Activated CD4-positive, alpha-beta T cell treated with anti-CD3 and anti-CD28 coated beads for 36 hours (primary cell): ENCODE measurements at places on chromosomes 1 and 21.
A peak's percentile ranks its signal among the peaks of the same experiment; 100 is the strongest.

DNA sequence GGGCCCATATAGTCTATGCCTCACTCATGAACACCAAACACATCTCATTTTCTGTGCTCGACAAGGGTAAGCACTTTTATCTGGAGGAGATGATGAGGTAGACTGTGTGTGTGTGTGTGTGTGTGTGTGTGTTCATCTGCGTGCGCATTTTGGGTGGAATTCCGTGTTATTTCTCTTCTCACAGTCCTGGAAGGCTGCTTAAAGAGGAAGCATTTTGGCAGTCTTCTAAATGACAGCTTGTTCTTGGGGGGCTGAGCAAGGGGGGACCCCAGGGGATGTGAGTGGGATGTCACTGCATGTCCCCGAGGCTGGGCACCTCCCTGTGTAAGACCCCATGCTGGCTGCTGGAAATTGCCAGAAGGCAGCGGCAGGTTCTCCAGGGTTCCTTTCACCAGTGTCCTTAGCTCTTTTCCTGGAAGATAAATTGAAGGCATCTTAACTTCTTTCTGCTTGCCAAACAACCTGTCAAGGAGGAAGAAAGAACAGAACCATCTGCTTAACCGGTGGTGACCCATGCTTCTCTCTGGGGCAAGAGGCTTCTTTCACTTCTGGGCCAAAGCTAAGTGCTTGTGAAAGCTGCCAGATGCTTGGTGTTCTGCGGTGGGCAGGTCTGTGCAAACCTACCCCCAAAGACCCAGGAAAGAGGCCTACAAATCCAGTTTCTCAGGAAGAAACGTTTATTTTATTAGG is 9.9 kb upstream of the RD3 start:
- H3K36me3 ChIP-seq, result no peaks in the 10 kb centered on the region
- DNase-seq, result no peak
- H3K27ac ChIP-seq, result no peak overlapping the region
- no peak overlapping the region for H3K4me3 ChIP-seq

- H3K27ac ChIP-seq, result no peak overlapping the region
- DNase-seq, result peak; percentile 51
- no peaks in the 10 kb centered on the region for H3K36me3 ChIP-seq
- no peaks in the 10 kb centered on the region for H3K27me3 ChIP-seq
- no peaks in the 10 kb centered on the region for H3K4me1 ChIP-seq
Observed at GRCh38 chr1:58848818-58849411, 65.1 kb upstream of the JUN start.

- H3K27me3 ChIP-seq, result peaks cover 18% of the 10 kb centered on the region
- no peak overlapping the region for H3K27ac ChIP-seq
- H3K36me3 ChIP-seq, result no peaks in the 10 kb centered on the region
- no peak overlapping the region for H3K4me3 ChIP-seq
- DNase-seq, result no peak
Observed at GRCh38 chr1:113293256-113293626, 97.1 kb upstream of the MAGI3 start.

DNA sequence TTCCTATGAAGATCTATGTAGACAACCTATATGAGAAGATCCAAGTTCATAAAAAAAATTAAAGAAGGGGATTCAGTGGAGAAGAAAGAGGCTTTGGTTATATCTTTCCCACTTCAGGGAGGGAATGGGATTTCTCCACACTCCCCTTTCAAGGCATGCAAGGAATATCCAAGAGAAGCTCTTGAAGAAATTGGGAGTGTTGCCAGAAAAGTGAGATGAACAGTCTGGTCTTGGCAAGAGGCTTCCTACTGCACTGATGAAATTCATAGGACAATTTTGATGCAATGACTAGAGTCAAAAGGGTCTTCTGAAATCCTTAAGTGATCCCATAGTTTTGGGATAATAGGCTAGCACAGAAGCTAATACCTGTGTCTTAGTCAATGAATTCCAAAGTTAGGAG is 153.0 kb downstream of the KCTD3 start:
- H3K4me1 ChIP-seq, result no peaks in the 10 kb centered on the region
- no peak overlapping the region for H3K27ac ChIP-seq
- H3K4me3 ChIP-seq, result no peak overlapping the region
- no peaks in the 10 kb centered on the region for H3K36me3 ChIP-seq
- no peak for DNase-seq

GRCh38 chr1:233654658-233655280 is 40.9 kb downstream of the KCNK1 start:
- no peaks in the 10 kb centered on the region for H3K4me1 ChIP-seq
- H3K36me3 ChIP-seq, result no peaks in the 10 kb centered on the region
- no peak overlapping the region for H3K4me3 ChIP-seq
- peaks cover 18% of the 10 kb centered on the region for H3K27me3 ChIP-seq
